Hindlimb muscle (tissue), 1 donor: ENCODE measurements at places on chromosomes 4 and X. TPM values are rescaled to one million over a fixed set of nuclear protein-coding genes. Genes with fewer than 3 reads are reported as not detected.

GRCh38 chr4:76874176-76874575 is 23.8 kb downstream of the SOWAHB start:
- DNase-seq: no peak

DNA sequence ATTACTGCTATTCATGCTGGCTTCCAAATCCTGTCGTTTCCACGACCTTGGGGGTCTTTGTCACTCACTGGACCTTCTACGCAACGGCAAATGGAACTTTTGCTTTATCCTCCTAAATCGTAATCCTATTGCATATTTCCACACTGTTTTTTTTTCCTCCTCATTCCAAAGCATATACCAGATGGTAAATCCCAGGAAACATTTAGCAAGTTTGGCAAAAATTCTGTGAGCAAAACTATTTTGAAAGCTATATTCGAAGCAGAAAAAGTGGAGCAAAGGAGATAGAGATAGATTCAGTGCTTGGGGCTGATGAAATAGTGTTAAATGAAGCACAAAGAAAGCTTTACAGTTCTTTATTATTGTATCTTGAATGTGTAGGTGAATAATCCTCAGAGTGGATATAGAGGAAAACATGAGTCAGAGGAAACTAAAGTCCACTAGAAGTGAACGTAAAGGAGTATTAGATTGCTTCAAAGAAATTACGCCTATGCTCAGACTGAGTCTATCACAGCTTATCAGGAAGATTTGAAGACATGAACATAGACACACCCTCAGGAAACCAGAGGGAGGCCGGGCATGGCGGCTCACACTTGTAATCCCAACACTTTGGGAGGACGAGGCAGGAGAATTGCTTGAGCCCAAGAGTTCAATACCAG is 50.2 kb upstream of the FAM9A start:
- DNase-seq: no peak

Gene CHRNA9
- polyA plus RNA-seq: 0.09 TPM

Gene TRIM2
- 18.7 TPM for polyA plus RNA-seq

Gene TXLNG
- 9.2 TPM for polyA plus RNA-seq

- peak; percentile 29 for DNase-seq
Observed at GRCh38 chrX:66635360-66635759, 3.5 kb downstream of the EDA2R start.

DNA sequence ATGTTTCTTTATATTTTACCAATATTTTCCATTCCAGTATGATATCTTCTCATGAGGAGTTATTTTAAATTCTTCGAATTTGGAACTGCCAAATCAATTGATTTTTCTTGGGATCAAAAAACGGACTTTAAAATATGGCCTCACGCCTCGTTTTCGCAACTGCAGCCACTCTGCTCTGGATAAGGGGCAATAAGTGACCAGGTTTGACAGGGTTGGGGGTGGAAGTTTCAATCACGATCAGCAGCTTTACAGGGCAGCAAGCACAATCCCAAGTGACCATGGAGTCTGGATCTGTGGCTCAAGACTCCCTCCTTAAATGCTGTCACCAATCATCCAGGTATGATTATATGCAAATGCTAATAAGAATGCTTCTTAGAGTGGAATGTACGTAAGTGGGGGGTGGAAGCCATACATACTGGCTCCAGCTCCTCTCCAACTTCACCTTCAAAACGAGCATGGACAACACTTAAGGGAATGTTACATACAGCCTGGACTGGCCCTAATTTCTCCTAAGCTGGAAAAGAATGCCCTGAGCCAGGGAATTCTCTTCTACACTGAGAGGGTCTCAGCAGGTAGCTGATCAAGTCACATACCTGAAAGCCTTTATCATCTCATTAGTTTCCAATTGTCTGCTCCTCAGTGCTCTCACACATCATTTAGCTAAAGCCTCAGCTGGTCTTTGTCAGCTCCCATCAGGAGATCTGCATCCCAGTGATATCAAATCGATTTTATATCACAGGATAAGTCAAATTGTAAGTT is 176.9 kb upstream of the DCAF8L1 start:
- DNase-seq: no peak

Gene ELOVL6
- 7.4 TPM for polyA plus RNA-seq

GRCh38 chr4:70706516-70706915 is 15.2 kb upstream of the RUFY3 start:
- no peak for DNase-seq

DNA sequence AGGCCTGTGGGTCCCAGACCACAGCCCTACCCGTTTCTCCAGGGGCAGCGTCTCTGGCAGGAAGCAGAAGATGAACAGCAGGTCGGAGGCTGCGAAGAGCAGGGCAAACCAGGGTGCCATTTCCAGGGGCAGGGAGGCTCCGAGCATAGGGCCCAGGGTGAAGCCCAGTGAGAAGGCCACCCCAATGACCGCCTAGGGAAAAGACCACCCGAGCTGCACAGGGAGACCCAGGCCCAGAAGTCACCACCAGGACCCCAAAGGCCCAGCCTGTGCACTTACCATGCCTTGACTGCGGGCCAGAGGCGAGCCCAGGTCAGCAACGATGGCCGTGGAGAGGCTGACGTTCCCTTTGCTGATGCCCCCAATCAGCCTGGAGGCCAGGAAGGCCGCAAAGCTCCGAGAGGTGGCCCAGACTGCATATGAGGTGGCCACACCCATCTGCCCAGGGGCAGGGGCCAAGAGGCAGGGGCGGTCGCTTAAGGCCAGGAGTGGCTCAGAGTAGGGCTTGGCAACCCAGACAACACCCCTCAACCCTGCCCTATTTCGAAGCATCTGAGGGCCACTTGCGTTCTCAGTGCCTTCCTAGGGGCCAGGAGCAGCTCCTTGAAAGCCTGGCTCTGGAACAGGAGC is 30.8 kb downstream of the NOP14 start:
- no peak for DNase-seq

DNA sequence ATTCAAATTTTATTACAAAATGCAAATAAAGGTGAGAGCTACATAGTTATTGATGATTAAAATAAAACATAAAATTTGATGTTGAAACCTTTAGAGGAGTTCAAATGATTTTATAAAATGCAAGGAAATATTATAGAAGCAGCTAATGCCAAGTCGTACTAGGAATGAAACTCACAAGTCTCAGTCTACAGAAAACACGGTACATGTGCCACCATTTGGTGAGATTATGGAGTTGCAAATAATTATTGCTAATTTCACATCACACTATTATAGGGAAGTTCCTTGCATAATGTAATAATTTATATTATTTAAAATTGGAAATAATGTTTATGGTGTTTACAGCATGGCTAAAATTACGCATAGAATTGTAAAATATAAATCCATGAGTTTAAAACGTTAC is 1601.7 kb upstream of the TENM3 start:
- no peak for DNase-seq

GRCh38 chrX:16978193-16978984 is 31.9 kb downstream of the REPS2 start:
- peak; percentile 35 for DNase-seq
